CD4-positive, alpha-beta memory T cell (primary cell): ENCODE measurements at places on chromosomes 13 and 19.

DNA sequence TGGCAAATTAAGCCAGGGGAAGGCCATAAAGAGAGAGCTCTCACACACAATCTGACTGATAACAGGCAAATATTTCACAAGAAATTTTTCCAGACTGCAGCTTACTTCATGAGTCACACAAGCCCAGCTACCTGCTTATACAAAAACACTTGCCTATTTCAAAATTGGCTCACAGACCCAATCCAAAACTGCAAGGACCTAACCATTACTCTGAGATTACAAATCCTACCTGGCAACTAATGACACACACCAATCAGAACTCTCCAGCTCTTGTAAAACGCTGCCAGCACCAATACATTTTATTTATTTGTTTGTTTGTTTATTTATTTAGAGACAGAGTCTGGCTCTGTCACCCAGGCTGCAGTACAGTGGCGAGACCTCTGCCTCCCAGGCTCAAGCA, 18.1 kb upstream of the ZFP82 start:
- no peak overlapping the region for H3K4me3 ChIP-seq
- no peaks in the 10 kb centered on the region for H3K4me1 ChIP-seq
- H3K36me3 ChIP-seq: no peaks in the 10 kb centered on the region

DNA sequence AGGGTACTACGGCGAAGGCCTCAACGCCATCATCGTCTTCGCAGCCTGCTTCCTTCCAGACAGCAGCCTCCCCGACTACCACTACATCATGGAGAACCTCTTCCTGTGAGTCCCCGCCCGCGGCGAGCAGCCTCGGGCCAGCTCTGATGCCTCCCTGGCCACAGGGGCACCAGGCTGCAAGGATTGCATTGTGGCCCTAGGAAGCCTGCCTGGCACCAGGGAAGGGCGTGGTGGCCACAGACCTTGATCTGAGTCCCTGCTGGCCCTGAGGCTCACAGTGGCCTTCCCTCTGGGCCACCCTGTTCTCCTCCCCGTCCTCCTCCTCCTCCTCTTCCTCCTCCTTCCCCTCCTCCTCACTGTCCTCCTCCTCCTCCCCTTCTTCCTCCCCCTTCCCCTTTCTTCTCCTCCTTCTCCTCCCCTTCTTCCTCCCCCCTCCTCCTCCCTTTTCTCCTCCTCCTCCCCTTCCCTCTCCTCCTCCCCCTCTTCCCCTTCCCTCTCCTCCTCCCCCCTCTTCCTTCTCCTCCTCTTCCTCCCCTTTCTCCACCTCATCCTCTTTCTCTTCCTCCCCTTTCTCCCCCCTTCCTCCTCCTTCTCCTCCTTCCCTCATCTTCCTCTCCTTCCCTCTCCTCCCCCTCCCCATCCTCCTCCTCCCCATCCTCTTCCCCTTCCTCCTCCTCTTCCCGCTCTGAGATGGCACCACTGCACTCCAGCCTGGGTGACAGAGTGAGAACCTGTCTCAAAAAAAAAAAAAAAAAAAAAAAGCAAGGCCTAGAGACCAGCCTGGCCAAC, 24.4 kb upstream of the NMRK2 start:
- no peaks in the 10 kb centered on the region for H3K27me3 ChIP-seq
- no peaks in the 10 kb centered on the region for H3K36me3 ChIP-seq
- no peak for DNase-seq
- no peak overlapping the region for H3K4me3 ChIP-seq
- H3K4me1 ChIP-seq: no peaks in the 10 kb centered on the region

DNA sequence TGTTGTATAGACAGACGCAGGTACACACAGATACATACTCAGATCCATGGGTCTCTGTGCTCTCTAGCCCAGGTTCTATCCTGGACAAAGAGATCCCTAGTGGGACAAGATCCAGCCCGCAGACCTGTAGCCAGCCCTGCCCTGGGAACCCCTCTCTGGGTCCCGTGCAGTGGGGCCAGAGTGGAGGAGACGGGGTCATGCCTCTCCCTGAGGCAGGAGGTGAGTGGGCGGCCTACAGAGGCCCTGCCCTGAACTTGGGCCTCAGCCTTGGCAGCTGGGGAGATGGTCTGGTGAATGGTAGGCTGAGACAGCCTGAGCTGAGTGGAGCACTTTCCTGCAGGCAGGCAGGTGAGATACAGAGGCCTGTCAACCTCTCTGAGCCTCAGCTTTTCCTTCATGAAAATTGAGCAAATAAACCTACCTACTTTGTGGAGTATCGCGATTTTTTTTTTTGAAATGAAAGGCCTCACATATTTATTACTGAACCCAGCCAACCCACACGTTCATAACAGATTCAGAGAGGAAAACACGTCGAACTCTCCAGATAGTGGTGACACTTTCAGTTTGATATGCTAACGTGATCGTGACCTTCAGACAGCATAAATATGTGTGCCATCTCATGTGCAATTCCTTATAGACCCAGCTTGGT, 3.4 kb upstream of the JUND start:
- H3K4me3 ChIP-seq: no peak overlapping the region
- no peaks in the 10 kb centered on the region for H3K36me3 ChIP-seq
- H3K4me1 ChIP-seq: peaks cover 38% of the 10 kb centered on the region
- H3K27ac ChIP-seq: peak overlapping the region; percentile 56

- no peaks in the 10 kb centered on the region for H3K27me3 ChIP-seq
- no peaks in the 10 kb centered on the region for H3K4me1 ChIP-seq
- no peak for DNase-seq
- no peak overlapping the region for H3K4me3 ChIP-seq
- no peak overlapping the region for H3K27ac ChIP-seq
- no peaks in the 10 kb centered on the region for H3K36me3 ChIP-seq
Observed at GRCh38 chr13:45320876-45321629, 19.9 kb downstream of the TPT1 start.

DNA sequence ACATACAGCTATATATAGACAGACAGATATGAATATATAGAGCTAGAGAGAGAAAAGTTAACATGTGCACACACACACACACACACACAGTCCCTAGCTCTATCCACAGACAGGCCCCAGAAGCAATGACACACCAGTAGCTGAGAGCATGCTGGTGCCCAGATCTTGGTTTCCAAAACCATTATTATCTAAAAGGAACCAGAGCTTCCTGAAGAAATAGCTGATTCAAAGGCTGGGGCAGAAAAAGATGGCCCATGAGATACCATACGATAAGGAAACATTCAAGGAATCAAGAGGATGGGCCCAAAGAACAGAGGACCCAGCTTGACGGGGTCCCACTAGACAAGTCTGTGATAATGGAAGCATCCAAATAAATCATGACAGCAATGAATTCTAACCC, 53.4 kb downstream of the ABCC4 start:
- no peaks in the 10 kb centered on the region for H3K27me3 ChIP-seq
- H3K36me3 ChIP-seq: no peaks in the 10 kb centered on the region
- H3K27ac ChIP-seq: no peak overlapping the region
- H3K4me1 ChIP-seq: no peaks in the 10 kb centered on the region
- H3K4me3 ChIP-seq: no peak overlapping the region

DNA sequence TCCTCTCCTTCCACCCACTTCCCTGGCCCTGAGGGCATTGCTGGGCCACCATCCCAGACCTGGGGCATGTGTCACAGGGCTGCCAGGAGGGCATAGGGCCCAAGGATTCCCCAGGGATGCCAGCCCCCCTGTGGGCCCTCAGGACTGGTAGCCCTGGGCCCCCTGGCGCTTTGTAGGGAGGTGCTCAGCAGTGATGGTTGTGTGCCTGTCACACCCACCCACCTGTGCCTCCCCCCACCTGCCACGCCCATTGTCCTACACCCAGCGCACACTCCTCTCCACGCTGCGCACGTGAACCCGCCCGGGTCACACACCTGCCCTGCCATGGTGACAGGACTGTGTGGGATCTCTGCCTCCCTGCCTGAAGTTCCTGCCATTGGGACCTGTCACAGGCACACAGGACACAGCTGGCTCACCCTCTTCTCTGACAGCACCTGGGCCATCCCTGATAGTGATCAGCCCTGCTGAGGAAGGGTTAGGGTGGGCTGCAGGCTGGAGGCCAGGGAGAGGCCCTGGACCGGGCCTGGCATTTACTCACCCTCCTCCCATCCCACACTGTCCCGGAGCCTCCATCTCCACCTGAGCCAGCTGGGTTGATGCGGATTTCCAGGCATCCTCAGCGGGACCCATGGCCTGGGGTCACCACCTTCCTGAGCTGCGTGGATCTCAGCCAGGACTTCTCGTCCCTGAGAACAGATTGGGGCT, 23.9 kb downstream of the WTIP start:
- DNase-seq: no peak
- peaks cover 12% of the 10 kb centered on the region for H3K4me1 ChIP-seq
- H3K4me3 ChIP-seq: no peak overlapping the region
- no peaks in the 10 kb centered on the region for H3K36me3 ChIP-seq
- no peak overlapping the region for H3K27ac ChIP-seq

DNA sequence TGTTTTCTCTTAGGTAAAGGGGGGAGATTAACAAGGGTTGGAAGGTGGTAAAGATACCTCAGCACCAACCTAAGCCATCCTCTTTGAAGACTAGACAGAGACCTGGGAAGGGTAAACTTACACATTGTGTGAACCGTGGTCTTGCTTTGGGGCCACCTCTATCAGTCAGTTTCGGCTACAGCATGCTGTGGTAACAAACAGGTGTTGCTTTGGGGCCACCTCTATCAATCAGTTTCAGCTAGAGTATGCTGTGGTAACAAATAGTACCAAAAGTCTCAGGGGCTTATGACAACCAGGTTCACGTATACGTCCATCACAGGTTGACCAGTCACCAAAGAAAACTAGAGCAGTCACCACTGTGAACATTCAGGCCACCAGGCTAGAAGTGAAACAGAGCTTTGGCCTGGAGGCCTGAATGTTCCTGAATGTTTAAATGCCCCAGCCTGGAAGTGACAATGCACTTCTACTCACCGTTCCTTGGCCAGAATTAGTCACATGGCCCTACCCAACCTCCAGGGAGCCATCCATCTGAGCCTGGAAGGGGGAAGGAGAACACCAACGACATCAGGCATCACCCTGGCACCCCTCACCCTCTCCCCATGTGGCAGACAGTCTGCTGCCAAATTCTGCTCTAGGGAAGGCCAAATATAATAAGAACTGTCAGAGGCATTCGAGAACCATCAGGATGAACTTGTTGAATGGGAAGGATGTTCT, 3.8 kb downstream of the FXYD7 start:
- H3K27me3 ChIP-seq: no peaks in the 10 kb centered on the region
- no peak for DNase-seq
- peaks cover 33% of the 10 kb centered on the region for H3K4me1 ChIP-seq
- H3K27ac ChIP-seq: no peak overlapping the region
- H3K4me3 ChIP-seq: no peak overlapping the region

GRCh38 chr13:30486230-30487074, 20.7 kb upstream of the HMGB1 start:
- no peaks in the 10 kb centered on the region for H3K36me3 ChIP-seq
- DNase-seq: no peak
